Activated CD4-positive, alpha-beta T cell treated with anti-CD3 and anti-CD28 coated beads, Interleukin-2, Interleukin-4, amounts not matched to agents 100 ng/mL and 50 ng/mL, durations not matched to agents 16 hours and 8 hours (primary cell): ENCODE measurements at places on chromosomes 5 and 9.

GRCh38 chr5:77103457-77103856 lies 16.4 kb upstream of the ZBED3 start:
- DNase-seq, result no peak

GRCh38 chr9:121122246-121123032 lies 47.7 kb downstream of the CNTRL start:
- DNase-seq, result no peak

DNA sequence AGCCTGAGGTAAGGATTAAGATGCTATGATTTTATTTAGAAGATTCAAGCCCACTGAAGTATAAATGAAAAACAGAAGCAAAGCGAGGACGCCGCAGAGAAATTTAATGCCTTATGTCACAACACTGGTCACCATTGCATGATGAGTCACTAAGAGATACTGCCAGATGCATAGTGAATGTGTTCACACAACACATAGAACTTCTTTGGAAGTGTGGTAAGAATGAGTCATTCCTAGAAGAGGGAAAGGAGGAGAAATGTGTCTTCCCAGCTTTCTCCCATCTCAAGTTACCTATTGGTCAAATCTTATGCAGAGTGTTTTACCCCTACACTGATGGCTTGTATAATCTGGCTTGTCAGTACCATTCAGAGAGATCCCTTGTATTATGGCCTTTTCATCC lies 465.3 kb upstream of the ARRDC3 start:
- DNase-seq, result no peak

DNA sequence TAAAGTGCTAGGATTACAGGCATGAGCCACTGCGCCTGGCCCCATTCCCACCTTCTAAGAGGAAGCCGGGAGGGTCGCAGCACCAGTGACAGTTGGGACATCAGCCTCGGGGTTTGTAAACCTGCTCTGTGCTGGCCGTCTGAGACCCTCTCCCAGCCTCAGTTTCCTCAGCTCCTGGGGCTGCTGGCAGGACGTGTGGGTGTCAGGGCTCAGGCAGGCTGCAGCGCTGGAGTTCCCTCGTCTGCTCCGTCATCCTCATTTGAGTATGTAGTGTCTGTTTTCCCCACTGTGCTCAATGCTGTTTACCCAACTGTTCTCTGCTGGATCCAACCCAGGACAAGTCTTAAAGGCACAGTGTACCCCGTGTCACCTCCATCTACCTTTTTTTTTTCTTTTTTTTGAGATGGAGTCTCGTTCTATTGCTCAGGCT lies 2.0 kb upstream of the NINJ1 start:
- DNase-seq, result no peak

GRCh38 chr9:127862075-127863011 lies 7.9 kb upstream of the ENG start:
- no peak for DNase-seq

GRCh38 chr5:21159510-21160059 lies 1171.6 kb upstream of the CDH18 start:
- no peak for DNase-seq

DNA sequence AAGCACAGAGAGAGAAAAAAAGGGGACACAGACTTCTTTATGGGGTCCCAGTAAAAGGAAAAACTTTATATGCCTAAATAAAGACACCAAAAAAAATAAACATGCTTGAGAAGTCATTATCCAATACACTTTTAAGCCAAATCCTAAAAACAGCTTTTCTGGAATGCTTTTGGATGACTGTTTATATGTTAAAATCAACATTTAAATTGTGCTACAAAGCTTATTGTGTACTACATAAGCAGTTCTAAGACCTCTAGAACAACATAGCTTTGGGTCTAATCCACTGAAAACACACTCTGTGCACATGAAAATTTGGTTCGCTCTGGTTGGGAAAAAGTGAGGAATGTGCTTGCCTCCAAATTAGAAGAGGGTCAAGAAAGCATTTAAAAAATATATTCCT lies 92.5 kb downstream of the EBF1 start:
- DNase-seq, result no peak

DNA sequence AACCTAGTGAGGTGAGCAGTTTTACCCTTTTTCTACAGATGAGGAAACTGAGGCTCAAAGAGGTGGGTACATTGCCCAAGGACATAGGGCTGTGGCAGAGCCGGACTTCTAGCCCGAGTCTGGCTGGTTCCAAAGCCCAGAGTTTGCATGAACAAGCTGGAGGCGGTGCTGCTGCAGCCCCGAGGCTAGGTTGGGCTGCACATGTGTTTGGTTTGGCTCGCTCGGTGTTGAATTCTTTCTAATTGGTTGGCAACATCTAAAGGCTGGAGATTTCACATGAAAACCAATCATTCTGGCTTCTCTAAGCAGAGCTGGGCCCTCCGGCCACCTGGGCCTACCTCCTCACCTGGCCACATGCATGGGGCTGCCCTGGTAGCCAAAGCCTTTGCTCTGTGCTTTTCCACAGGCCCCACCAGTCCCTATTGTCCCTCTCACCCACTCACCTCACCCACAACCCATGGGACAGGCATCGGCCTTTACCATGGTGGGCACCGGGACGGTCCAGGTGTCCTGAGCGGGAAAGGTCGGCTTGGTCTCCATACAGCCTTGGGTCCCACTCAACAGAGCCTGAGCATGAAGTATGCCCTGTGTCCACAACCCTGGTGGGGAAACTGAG lies 262.3 kb downstream of the NSG2 start:
- no peak for DNase-seq

DNA sequence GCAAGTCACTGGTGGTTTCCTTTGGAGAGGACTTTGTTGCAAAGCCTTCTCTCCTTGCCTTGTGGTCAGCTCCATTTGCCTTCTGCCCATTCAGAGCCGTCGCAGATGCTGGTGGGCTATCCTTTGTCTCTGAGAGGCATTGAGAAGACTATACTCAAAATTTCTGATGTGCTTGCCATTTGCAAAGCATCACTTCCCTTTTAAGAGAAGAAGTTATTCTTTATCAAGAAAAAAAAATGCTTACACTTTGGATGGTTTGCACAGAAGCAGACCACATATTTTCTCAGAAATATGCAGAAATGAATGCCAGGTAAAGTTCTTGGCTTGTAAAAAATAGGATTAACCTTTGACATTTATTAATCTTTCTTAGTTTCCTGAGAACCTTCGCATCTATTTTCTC lies 195.8 kb upstream of the KLF4 start:
- no peak for DNase-seq

- no peak for DNase-seq
Measured at GRCh38 chr9:33065157-33066076, 11.1 kb downstream of the SMU1 start.

DNA sequence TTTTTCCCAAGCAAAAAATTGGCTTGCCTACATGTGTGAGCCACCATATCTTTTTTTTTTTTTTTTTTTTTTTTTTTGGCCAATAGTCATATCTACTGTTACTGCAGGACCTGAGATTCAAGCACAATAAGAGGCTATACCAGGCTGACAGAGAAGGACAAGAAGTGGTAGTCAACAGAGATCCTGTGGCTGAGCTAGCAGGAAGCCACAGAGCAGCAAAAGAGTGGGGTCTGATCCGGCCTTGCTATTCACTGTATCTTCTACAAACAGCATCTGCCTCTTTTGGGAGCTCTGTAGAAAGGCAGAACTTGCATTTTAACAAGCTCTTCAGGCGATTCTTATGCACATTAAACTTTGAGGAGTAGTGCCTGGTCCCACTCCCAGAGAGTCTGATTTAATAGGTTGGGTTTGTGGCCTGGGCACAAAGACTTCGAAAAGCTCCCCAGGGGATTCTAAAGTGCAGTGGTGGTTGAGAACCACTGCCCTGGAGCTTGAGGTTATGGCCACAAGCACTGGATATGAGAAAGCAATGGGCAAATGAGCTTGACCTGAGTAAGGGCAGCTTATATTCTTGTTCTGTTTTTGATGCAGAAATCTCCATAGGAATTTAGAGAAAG lies 162.8 kb downstream of the PIK3R1 start:
- no peak for DNase-seq

- DNase-seq, result no peak
Measured at GRCh38 chr9:6620796-6621195, 24.7 kb downstream of the GLDC start.

- no peak for DNase-seq
Measured at GRCh38 chr5:64840958-64841357, 72.2 kb downstream of the CWC27 start.

- no peak for DNase-seq
Measured at GRCh38 chr5:8907168-8907868, 638.6 kb downstream of the SEMA5A start.

DNA sequence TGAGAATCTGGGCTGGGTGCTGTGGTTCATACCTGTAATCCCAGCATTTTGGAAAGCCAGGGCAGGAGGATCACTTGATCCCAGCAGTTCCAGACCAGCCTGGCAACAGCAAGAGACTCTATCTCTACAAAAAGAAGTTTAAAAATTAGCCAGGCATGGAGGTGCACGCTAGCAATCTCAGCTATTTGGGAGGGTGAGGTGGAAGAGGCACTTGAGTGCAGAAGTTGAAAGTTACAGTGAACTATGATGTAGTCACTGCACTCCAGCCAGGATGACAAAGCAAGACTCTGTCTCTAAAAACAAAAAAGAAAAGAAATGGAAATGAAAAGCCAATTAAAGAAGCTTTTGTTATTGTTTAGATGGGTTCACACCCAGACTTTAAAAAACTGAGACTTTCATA lies 131.6 kb upstream of the RASA1 start:
- no peak for DNase-seq

DNA sequence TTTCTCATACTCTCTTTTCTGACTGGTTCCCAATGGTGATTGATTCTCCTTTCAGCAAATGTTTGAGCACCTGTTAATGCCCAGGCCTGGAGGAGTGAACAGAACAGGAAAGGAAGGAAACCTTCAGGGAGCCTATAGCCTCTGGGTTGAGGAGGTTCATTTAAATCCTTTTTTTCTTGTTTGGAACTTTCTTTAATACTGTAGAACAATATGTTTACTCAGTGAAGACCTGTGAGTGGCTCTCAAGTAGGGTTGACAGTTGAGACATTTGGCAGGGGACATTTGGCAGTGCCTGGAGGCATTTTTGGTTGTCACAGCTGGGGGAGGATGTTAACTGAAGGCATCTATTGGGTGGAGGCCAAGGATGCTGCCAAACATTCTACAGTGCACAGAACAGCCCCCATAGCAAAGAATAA lies 6.1 kb upstream of the FAM120AOS start:
- DNase-seq, result no peak

- DNase-seq, result no peak
Measured at GRCh38 chr5:179237770-179238627, 107.3 kb downstream of the ADAMTS2 start.

GRCh38 chr9:33379666-33380389 lies 22.5 kb downstream of the AQP7 start:
- no peak for DNase-seq

- no peak for DNase-seq
Measured at GRCh38 chr9:93651521-93651950, 75.2 kb downstream of the PHF2 start.
